GM12864 (cell line): ENCODE measurements at places on chromosomes 6 and 20.

DNA sequence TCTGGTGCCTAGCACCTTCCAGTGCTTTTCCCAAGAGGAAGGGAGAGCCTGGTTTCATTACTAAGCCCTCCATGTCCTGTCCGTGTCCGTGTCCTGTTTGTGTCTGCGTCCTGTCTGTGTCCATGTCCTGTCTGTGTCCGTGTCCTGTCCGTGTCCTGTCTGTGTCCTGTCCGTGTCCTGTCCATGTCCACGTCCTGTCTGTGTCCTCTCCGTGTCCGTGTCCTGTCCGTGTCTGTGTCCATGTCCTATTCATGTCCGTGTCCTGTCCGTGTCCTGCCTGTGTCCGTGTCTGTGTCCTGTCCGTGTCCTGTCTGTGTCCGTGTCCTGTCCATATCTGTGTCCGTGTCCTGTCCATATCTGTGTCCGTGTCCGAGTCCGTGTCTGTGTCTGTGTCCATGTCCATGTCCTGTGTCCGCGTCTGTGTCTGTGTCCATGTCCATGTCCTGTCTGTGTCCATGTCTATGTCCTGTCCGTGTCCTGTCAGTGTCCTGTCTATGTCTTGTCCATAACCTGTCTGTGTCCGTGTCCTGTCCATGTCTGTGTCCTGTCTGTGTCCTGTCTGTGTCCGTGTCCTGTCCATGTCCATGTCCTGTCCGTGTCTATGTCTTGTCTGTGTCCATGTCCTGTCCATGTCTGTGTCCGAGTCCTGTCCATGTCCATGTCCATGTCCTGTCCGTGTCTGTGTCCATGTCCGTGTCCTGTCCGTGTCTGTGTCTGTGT, 54.4 kb upstream of the BHLHE23 start:
- no peak for DNase-seq

GRCh38 chr20:36726168-36726567, 19.7 kb downstream of the NDRG3 start:
- DNase-seq = no peak

- DNase-seq = no peak
These were observed 78.1 kb downstream of the CFAP61 start for GRCh38 chr20:20130399-20130798.

- DNase-seq = no peak
These were observed 30.5 kb downstream of the SAYSD1 start for GRCh38 chr6:39084506-39084905.

DNA sequence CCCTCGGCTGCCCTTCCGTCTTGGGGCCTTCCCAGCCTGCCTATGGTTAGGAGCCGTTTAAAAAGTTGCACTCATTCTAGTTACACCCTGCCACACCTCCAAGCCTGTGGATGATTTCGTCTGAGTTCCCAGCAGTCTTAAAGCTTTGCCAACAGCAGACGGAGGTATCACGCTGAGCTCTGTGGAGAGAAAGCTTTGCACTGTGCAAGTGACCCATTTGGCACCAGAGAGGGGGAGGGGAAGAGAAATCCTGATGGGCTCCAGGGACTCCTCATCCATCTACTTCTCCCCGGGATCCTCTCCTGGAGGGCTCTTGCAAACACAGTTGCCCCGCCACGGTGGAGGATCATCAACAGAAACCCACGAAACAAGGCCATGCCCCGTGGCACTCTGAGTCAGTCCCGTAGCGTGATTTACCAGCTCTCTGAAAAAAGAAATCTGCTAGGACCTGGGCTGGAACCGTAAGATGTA, 98.8 kb upstream of the CITED2 start:
- DNase-seq = no peak

GRCh38 chr6:69220375-69220774, 576.4 kb downstream of the LMBRD1 start:
- no peak for DNase-seq
